ELF-1 (cell line): ENCODE measurements at places on chromosomes 6 and 20.

DNA sequence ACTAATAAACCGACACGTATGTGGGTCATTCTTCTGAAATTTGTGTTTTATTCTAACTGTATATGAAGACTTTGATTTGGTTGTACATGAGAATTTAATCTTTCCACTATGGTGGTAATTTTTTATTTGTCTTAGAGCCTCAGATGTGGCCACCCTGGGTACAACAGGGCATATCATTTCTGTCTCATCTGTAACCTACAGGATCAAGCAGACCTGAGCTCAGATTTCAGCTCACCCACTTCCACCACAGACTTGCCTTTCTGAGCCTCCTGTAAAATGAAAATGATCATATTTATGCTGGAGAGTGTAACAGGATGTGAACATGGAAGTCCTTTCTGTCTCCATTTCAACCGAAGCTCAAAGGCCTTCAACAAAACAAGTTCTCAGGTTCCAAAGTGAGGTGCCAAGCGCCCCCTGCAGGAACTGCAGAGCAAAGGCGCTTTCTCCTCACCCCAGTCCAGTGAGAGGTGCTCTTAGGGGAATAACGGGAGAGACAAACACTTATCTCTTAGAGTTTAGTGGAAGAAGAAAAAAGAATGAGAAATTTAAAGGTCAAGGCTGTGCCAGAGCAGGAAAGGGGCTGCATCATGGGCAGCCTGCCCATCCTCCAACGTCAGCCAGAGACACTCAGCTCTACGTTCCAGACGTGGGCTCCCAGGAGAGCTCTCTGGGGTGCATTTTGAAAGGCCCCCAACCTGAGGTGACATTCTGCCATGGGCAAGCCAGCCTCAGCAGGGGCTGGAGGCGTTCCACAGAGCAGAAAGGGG, 23.0 kb upstream of the CD24 start:
- peak; percentile 83 for DNase-seq

- no peak for DNase-seq
Observed at GRCh38 chr20:36255445-36255844, 19.2 kb downstream of the AAR2 start.

DNA sequence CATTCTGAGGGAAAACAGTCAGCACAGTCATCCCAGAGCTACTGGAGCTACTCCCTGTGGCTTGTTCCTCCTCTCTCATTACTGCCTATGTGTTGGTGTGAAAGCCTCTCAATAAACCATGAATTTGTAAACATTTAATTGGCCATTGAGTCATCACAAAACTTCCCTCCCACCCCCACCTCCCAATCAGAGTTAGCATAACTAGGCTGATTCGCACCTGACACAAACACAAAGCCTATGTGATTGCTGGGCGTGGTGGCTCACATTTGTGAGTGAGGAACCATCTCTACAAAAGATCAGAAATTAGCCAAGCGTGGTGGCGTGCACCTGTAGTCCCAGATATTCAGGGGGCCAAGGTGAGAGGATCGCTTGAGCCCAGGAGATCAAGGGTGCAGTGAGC, 17.1 kb upstream of the SNTA1 start:
- peak; percentile 56 for DNase-seq

DNA sequence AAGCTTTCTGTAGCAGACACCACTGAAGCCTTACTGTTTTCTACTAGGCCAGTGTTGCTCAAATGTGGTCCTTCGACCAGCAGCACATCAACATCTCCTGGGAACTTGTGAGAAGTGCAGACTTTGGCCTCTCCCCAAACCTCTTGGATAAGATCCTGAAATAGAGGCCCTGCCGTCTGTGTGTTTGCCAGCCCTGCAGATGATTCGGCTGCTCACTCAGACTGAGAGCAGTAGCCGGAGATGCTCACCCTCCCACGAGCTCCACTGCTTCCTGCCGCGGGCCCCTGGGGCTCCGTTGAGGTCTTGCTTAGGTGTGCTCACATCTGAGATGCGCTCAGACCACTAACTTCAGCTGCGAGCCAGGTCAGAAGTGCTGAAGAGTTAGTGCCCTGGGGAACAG, 129.5 kb upstream of the SSTR4 start:
- DNase-seq, result no peak

- peak; percentile 77 for DNase-seq
Observed at GRCh38 chr20:47770935-47771334, 14.3 kb downstream of the SULF2 start.

DNA sequence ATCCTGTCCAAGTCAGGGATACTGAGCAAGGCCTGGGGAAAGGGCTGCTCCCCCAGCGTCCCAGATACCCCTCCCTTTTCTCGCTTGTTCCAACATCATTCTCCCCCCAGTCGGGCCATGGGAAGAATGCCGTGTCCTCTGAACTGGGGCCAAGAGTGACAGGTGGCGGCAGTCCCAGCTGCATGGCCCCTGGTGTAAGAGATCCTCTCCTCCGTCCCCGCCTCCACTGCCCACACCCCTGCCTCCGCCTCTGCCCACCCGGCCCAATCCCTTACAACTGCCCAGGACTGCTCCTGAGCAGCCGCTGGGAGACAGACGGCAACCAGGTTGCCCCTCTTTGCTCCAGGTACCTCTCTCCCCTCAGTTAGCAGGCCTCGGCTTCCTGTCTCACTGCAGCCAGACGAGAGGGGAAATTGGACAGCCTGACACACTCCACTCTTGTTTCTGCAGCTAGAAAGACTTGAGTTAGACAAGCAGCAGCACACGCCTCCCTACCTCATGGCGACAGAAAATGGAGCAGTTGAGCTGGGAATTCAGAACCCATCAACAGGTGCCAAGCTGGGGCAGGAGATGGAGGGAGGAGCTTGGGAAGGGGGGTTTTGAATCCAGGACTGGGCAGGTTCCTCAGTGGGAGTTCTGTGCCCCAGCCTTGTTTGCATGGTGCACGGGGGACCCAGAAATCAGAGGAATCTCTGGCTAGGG, at the start of gene MYLK2:
Gene MYLK2 (plus strand): TSS at position 274 of the 702 bp plus-strand sequence. CDS start 225 bp downstream, at position 499.
- no peak for DNase-seq

GRCh38 chr6:21749754-21750153, 156.2 kb downstream of the SOX4 start:
- DNase-seq, result no peak

DNA sequence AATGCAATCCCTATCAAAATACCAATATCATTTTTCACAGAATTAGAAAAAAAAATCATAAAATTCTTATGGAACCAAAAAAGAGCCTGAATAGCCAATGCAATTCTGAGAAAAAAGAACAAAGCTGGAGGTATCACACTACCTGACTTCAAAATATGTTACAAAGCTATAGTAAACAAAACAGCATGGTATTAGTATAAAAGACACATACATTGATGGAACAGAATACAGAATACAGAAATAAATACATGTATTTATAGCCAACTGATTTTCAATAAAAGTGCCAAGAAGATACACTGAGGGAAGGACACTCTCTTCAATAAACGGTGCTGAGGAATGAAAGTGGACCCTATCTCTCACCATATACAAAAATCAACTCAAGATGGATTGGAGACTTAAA, 28.7 kb upstream of the AKAP12 start:
- no peak for DNase-seq
